NCI-H2171 (cell line): ENCODE measurements at places on chromosomes 2 and 18.

DNA sequence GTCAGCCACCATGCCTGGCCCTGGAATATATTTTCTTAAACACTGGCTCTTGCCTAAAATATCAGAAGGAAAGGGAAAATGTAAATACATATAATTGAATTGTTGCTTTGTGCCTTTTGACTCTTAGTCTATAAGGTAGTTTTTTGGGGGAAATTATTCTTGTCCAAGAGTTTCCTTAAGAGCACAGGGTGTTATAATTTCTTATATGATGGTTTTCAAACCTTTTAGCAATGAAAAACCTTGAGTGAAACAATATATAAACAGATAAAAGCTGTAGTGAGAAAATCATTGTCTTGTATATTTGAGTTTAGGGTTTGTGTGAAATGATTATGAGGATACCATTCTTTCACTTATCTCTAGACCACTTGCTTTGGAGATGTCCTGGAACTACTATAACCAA is 40.2 kb downstream of the DDX1 start:
- no peak for DNase-seq

GRCh38 chr2:50356858-50357257 is 675.1 kb downstream of the NRXN1 start:
- no peak for DNase-seq

GRCh38 chr2:74596584-74596983 is 42.1 kb downstream of the DOK1 start:
- no peak for DNase-seq

GRCh38 chr2:144479138-144479537 is 40.8 kb downstream of the ZEB2 start:
- no peak for DNase-seq

DNA sequence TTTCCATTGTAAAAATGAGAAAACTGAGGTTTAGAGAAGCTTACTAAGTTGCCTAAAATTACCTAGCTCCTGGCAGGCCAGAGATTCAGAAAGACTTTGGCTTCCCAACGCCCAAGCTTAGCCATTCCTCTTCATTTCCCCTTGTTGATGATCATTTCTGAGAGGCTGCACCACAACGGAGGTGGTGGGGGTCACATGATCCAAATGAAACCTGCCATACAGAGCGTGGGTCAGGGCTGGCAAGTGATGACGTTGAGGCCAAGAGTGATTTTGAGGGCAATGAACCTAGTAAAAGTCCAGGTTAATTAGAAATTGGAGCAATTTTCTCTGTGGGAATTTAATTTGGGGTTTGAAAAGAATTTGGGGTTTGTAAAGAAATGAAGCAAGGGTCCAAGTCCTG is 109.9 kb downstream of the TMEM182 start:
- DNase-seq: no peak

DNA sequence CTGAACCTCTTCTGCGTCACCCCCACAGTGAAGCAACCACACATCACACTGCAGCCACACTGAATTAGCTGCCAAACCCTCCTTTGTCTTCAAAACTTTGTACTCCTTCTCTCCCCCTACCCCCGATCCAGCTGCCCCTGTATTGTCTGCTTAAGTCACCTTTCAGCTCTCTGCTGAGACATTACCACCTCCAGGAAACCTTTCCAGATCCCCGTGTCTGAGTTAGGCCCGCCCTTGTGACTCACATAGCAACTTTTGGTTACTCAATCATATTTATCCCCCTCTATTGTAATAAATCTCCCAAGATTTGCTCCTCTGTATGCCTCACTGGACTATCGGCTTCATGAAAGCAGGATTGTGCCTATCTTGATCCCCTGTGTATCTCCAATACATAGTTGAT is 82.8 kb upstream of the CDCA7 start:
- DNase-seq: no peak

DNA sequence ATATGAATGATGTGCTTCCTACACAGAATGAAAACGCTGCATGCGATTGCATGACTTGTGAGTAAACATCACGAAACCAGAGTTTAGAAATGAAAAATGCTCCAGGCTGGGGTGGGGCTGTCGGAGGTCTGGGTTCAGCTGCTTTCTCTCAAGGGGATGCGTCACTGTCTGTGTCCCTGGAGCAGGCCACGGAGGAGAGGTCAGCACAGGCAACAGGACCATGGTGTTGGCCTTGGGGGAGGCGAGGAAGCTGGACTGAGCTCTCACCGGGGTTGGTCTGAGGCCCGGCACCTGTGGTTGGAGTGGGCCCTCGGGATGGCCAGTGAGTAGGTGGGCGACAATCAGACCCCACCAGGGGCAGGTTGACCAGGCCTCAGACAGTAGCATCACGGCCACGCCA is 89.0 kb upstream of the TMEM18 start:
- no peak for DNase-seq

DNA sequence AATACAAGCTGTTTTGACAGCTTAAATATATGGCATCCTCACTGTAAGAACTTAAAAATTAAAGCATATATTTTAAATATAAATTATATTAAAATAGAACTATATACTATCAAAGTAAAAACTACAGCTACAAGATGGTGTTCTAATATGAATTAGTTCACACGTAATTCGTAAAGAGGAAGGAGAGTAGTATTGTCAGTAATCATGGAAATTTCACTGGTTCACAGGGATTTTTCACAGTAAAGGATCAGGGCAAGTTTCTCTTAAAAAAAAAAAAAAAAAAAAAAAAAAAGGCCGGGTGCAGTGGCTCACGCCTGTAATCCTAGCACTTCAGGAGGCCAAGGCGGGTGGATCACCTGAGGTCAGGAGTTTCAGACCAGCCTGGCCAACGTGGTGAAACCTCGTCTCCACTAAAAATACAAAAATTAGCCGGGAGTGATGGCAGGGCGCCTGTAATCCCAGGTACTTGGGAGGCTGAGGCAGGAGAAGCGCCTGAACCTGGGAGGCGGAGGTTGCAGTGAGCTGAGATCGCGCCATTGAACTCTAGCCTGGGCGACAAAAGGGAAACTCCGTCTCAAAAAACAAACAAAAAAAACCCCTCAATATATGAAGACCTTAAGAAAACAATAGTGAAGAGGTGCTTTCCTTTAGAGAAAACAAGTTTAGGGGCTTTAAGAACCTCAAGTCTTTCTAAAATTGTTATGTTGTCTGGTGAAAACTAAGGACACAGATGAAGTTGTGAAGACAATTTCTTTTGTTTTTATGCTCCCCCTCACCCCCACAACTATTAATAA is 32.5 kb downstream of the PNO1 start:
- no peak for DNase-seq

- DNase-seq: no peak
Observed at GRCh38 chr18:70920840-70921374, 632.1 kb downstream of the SOCS6 start.
